ENCODE measurements at places on chromosomes 3 and 15.

- DNase-seq, result peak; percentile 30
Measured at GRCh38 chr3:169562988-169563774, 100.3 kb downstream of the MECOM start.

DNA sequence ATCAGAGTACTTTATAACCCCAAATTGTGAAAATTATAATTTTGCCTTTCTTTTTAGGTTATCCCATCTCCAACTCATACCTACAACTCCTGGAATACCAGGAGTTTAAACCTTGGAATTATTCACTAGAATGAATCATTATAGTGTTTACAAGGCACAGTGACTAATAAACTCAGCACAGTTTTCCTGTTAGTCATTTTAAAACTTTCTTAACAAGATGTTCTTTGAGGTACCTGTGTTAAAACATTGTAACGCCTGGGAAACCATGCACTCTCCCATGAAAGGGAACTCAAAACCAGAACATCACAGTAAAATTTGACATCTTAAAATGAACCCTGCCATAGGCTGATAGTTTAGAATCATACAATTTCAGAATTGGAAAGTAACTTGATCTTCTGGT is 132.4 kb upstream of the OSTN start:
- no peak for DNase-seq

DNA sequence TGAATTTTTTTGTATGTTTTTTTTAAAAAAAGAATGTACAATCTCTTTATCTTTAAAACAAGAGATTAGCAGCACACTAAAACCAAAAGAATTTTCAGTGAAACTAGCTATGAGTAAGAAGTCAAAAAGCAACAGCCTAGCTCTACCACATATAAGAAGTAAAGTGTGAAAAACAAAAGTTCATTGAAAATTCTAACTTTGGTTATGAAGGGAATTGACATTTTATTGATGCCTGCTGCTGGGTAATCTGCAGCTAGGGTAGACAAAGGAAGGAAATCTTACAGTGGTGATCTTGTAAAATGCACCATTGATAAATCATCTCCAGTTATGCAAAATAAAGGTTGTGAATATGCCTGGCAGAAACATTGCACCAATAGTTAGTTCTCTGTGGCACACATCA is 37.8 kb upstream of the FOXB1 start:
- DNase-seq, result no peak

GRCh38 chr3:10729439-10729838 is 86.6 kb upstream of the SLC6A11 start:
- DNase-seq, result no peak

DNA sequence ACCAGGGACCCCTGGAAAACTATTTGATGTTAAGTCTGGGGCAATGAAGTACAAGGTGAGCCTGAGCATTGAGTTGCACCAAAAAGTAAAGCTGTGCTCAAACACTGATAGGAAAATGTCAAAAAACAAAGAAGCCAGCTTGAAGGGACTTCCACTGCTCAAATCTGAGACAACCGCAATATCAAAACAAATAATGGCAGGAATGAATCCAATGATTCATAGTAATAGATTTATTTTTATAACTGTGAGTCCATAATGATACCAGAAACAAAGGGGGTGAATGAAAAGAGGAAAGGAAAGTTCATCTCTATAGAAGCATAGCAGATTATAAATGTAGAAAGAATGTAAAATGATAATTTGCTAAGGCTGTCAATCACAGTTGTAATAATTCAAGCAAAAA is 237.3 kb upstream of the ZBTB20 start:
- no peak for DNase-seq
